ENCODE measurements at places on chromosomes 2 and 18. TPM values are rescaled to one million over a fixed set of nuclear protein-coding genes. Genes with fewer than 3 reads are reported as not detected.

DNA sequence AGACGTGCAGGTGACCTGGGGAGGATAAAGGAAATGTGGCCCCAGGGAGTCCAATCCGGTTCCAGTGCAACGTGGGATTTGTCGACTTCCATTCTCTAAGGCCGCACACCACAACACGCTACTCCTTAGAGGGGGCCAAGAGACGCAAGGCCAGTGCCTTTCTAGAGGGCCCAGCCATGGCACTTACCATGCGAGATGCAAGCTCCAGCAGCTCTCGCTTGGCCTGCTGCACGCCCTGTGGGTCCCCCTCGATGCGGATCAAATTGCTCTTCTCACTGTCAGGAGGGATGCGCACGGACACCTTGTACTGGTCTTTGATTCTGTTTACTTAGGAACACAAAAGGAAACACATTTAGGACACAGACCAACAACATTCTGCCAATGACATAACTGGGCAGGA is 61.2 kb downstream of the ANO7 start:
- no peak for DNase-seq
- no peak overlapping the region for H3K4me3 ChIP-seq
- no peaks in the 10 kb centered on the region for H3K27me3 ChIP-seq
- H3K27ac ChIP-seq, result no peak overlapping the region

DNA sequence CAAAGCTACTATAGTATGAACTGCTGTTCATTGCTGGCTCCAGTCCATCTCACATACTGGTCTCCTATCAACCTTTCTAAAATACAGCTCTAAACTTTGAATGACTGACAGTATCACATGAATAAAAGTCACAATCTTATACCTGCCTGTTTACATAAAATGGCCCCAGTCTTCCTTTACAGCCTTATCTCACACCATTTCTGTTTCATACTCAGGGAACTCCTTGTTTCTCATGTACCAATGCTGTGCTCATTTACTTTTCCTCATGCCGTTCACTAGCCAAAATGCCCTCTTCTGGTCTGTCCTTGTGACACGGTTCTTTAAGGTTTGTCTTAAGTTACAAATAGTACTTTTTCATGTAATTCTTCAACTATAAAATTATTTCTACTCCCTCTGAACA is 6.2 kb downstream of the ATP5MC3 start:
- peaks cover 10% of the 10 kb centered on the region for H3K36me3 ChIP-seq
- no peaks in the 10 kb centered on the region for H3K4me1 ChIP-seq
- H3K27me3 ChIP-seq, result no peaks in the 10 kb centered on the region
- H3K27ac ChIP-seq, result no peak overlapping the region
- no peak for DNase-seq
- no peak overlapping the region for H3K4me3 ChIP-seq

DNA sequence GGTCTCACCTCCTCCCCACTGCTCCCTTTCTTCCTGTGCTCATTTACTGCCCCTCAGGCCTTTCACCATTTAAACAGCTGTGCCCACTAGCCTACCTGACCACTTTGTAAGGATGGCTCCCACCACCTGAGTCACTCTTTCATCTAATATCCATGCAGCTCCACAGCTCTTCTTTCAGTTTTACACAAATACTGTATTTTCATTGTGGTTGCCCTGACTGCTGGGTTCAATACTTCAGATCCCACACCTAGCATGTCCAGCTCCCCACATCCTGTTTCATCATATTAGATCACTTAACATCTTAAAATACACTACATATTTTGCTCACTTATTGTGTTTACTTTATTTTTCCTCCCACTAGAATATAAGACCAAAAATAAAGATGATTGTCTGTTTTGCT is 1110.6 kb downstream of the TSN start:
- DNase-seq, result no peak
- H3K27me3 ChIP-seq, result no peaks in the 10 kb centered on the region
- no peak overlapping the region for H3K4me3 ChIP-seq
- no peaks in the 10 kb centered on the region for H3K4me1 ChIP-seq

- H3K4me1 ChIP-seq, result no peaks in the 10 kb centered on the region
- no peaks in the 10 kb centered on the region for H3K27me3 ChIP-seq
- DNase-seq, result peak; percentile 25
- H3K27ac ChIP-seq, result no peak overlapping the region
Observed at GRCh38 chr2:149021271-149021719, 17.2 kb upstream of the LYPD6B start.

DNA sequence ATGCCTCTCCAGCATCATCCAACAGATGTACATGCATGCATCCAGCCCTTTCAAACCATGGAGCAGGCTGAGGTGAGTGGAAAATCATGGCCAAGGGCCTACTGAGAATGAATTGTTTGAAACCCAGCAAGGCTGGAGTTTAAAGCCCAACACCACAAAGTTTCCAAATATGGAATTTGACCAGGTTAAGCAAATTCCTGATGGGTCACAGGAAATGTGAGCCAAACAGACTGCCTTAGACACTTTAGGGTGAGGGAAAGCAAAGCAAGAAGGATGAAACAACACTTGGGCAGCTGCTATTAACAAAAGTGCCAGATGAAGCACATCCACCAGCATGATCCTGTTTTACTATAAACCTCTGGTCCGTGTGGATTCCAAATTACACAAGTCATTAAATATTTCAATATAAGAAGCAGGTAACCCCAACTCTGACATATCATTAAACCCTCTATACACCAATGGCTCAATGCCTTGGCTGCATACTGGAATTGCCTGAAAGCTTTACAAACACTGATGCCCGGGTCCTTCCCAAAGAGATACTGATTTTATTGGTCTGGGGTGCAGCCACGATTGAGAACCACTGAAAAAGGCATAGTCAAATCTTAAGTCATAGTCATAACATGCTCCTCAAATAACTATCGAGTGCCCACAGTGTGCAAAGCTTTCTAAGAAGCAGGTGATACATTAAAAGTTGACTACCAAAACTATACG is 9.1 kb downstream of the KLF7 start:
- H3K27me3 ChIP-seq, result no peaks in the 10 kb centered on the region
- peak; percentile 21 for DNase-seq
- peaks cover 13% of the 10 kb centered on the region for H3K4me1 ChIP-seq
- no peak overlapping the region for H3K27ac ChIP-seq

DNA sequence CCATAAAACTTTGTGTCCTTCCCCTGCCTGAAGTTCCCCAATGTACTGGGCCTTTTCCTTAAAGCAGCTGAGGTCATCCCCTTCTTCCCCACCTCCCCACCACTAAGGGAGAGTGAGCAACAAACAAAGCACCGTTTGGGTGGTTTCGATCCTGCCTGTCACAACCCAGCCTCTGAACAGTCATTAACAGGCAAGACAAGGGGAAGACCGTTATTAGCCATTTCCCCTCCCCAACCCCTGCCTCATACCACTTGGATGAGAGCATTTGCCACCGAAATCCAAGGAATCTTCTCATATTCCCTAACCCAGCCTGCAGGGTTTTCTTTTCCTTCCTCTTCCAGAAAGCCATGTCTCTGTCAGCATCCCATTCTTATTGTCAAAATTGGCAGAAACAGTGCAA is 65.6 kb downstream of the STRADB start:
- no peak overlapping the region for H3K4me3 ChIP-seq
- no peaks in the 10 kb centered on the region for H3K36me3 ChIP-seq
- DNase-seq, result no peak

Gene GALNT14
- polyA plus RNA-seq, result 0.15 TPM

Gene SPEG
- 5.6 TPM for polyA plus RNA-seq
